ENCODE measurements at places on chromosomes 4 and X. TPM values are rescaled to one million over a fixed set of nuclear protein-coding genes. Genes with fewer than 3 reads are reported as not detected.

DNA sequence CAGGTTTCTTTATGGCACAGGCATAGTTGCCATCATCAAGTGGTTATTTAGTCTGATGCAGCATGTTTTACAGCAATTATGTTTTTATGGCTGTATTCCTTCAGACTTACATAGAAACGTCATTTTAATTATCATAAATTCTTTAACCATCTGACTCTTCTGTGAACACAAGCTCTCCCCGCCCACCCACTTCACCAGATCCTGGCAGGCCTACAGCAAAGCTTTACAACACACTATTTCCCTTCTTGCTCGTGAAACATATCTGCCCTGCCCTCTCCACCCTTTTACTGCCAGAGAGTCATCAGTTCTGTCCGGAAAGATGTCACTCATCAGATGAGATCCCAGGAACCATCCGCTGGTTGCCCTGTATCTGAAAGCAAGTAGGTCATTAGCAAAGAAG, 120.5 kb downstream of the HS6ST2 start:
- no peak for DNase-seq

GRCh38 chr4:124918559-124919122, 206.1 kb upstream of the ANKRD50 start:
- DNase-seq = no peak

DNA sequence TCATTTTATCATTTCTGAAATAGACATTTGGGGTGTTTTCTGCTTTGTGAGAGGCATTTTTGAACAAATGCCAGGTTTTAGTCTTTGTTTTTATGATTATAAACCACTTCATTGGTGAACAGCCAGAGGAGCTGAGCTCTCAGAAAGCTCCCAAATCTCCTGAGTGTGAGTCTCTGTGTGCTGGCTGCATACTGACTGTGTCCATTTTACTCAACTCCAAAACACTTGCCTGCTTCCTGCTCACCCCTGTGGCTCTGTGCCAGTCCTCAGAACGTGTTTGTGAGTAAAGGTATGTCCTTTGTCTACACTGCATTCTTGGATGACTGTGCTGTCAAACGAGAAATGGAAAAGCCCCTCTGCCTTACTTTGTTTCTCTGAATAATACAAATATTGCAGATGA, 5.4 kb upstream of the LRAT start:
- DNase-seq = no peak

DNA sequence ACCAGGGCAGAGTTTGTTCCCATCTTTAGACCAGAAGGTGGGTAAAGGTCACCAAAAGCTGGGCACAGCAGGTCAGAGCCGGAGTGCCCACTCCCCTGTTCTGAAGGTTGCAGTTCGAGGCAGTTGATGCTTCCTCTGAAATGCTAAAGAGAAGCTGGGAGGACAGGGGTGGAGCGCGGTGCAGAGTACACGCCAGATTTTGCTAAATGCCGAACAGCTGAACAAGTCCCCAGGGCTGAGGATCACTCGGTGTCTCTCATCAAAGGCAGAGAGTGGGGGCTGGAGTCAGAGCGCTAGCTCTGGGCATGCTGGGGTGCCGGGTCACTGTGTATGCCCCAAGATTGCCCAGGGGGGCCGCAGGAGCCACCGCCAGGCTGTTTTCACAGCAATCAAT, 197.0 kb downstream of the BCOR start:
- DNase-seq = no peak

DNA sequence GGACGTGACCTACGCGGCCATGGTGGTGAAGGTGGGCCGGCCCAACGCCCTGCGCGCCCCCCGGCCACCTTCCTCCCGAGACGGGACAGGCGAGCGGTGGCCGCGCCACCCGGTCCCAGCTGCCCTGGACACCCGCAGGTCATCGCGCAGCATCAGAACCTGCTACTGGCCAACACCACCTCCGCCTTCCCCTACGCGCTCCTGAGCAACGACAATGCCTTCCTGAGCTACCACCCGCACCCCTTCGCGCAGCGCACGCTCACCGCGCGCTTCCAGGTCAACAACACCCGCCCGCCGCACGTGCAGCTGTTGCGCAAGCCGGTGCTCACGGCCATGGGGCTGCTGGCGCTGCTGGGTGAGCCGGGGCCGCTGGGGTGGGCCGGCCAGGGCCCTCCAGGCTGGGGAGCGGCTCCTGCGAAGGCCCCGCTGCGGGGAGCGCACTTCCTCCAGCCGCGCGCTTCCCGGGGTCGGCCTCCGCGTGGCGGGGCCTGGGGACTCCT, 9.0 kb upstream of the SLC26A1 start:
- DNase-seq = no peak

DNA sequence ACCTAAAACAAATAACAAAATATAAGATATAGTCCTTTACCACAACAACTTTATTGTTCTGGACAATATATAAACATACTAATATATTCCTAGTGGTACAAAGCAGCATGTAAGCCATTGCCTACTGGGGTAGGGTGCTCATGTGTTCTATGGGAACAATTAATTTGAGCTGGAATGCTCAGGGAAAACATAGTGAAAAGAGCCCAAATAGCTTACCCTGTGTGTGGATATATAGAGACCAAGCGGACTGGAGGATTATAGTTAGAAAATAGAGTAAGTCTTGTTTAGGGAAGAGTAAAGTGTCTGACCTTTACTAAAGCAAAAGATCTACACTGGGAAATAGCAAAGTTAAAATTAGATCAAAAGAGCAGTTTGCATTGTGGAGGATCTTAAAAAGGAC, 64.8 kb downstream of the MAD2L1 start:
- no peak for DNase-seq

- DNase-seq = no peak
These were observed 21.8 kb downstream of the SPANXN4 start for GRCh38 chrX:143047511-143047910.

- no peak for DNase-seq
These were observed 151.6 kb downstream of the GRIA2 start for GRCh38 chr4:157372154-157372553.

DNA sequence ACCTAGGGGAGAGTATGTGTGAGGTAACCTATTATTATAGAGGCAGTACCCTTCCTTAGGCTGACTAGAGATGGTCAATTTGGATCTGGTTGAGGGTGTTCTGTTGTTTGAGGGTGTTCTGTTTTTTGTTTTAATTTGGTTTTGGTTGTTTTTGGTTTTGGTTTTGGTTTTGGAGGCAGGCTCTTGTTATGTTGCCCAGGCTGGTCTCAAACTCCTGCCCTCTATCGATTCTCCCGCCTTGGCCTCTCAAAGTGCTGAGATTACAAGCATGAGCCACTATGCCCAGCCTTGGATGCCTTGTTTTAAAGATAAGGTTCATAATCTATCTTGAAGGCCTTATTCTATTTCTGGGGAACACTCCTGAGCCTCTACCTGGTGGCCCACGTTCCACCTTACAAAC, 912 bp downstream of the CXorf65 start:
- no peak for DNase-seq

GRCh38 chr4:165700855-165701254, 172.2 kb upstream of the TLL1 start:
- no peak for DNase-seq

GRCh38 chr4:10353110-10353509, 104.1 kb downstream of the ZNF518B start:
- DNase-seq = no peak

DNA sequence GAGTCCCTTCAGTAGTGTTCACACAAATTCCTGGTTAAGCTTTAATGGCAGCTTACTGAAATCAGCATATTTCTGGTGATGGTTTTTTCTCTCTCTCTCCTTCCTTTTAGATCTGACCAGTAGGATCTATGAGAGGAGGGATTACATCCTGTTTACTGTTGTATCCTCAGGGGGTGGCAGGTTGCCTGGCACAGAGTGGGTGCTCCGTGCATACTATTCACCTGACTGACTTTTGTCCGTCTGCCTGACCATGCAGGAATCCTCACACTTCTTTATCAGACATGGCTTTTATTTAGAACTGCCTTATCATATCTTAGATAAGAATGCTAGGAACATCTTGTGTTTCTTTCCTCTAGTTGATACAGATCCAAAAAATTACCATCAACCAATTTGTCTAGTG, 29.6 kb downstream of the MCUB start:
- no peak for DNase-seq

- no peak for DNase-seq
These were observed 2.3 kb downstream of the ODAM start for GRCh38 chr4:70197842-70198241.

- no peak for DNase-seq
These were observed 26.9 kb downstream of the ARSJ start for GRCh38 chr4:113952452-113953029.

DNA sequence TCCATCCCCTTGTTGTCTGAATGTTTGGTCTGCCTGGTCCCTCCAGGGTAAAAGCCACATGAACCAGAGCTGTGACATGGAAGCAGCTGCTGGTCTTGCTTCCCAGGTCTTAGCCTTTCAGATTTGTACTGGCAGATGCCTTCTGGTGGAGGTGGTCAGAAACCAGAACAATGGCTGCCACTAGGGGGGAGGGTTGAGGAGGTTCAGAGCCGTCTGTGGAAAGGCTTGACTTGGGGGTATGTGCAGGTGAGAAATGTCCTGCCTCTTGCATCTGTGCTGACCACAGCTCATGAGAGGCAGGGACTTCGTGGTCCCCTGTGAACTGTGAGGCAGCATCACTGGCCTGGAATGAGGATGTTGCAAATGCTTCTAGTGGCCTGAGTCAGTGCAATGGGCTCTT, 144.2 kb upstream of the WDR1 start:
- DNase-seq = no peak

Gene RCHY1
- 28.5 TPM for total RNA-seq

Gene COL4A6
- not detected for total RNA-seq

Gene P2RY10
- total RNA-seq = 105 TPM

Gene YY2
- 1.3 TPM for total RNA-seq

Gene PABPC1L2B
- not detected for total RNA-seq

Gene XK
- total RNA-seq = 0.14 TPM

Gene FAM236A
- total RNA-seq = not detected

Gene KIAA1210
- not detected for total RNA-seq
